ENCODE measurements at places on chromosomes 6 and 20. TPM values are rescaled to one million over a fixed set of nuclear protein-coding genes. Genes with fewer than 3 reads are reported as not detected.

MGME1 gene
- 3.3 TPM for total RNA-seq

GRCh38 chr6:158185729-158186456 lies 17.7 kb downstream of the GTF2H5 start:
- no peak for DNase-seq

- no peak for DNase-seq
These were observed 642.1 kb downstream of the EPM2A start for GRCh38 chr6:145093226-145093625.

DNA sequence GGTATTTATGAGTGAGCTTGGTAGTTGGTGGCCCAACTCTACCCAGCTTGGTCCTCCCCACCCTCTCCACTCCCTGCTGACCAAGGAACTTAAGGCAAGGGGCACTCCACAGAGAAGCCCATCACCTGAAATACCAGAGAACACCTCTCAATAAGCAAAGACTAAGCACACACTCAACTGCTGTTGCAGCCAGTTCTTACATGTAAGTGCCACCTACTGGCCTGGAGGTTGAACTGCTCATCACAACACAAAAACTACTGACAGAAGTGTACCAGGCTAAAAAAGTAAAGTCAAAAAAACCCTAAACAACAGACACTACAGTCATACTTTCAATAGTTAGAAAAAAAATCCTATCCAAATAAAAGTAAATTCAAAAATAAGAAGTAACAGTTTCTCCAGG lies 146.2 kb downstream of the FAM83B start:
- no peak for DNase-seq
